ENCODE measurements at places on chromosomes 13 and 19. TPM values are rescaled to one million over a fixed set of nuclear protein-coding genes. Genes with fewer than 3 reads are reported as not detected.

RASGRP4 gene
- total RNA-seq: not detected

ELSPBP1 gene
- not detected for total RNA-seq

TPRX1 gene
- total RNA-seq: not detected

TSSK6 gene
- total RNA-seq: 1.9 TPM

ZNF813 gene
- 3.9 TPM for total RNA-seq

RXFP2 gene
- total RNA-seq: not detected

FAAP24 gene
- total RNA-seq: 6.6 TPM

LHFPL6 gene
- 0.81 TPM for total RNA-seq

PEAK3 gene
- 8.2 TPM for total RNA-seq

MATK gene
- total RNA-seq: 61.9 TPM

CYP4F8 gene
- not detected for total RNA-seq

ZNF793 gene
- 4.7 TPM for total RNA-seq

ZNF530 gene
- 4.7 TPM for total RNA-seq

ZNF382 gene
- 3.0 TPM for total RNA-seq
